ENCODE measurements at places on chromosomes 2 and 18.

GRCh38 chr2:98374958-98375570 lies 28.8 kb downstream of the CNGA3 start:
- no peak for DNase-seq

DNA sequence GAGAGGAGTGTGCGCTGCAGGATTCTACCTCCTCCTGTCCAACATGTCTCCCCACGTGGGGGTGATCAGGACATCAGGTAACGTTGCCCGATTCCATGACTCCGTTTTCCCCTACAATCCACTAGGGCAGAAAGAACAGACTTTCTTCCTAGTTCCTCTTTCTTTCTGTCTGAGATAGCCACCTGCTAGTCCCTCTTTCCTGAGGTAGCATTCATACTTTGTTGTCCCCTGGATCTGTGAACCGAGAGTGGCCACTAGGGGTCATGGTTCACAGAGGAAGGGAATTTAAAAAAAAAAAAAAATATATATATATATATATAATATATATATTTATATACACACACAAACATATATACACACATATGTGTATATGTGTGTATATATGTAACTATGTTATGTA lies 210.0 kb upstream of the ZNF521 start:
- DNase-seq, result no peak

DNA sequence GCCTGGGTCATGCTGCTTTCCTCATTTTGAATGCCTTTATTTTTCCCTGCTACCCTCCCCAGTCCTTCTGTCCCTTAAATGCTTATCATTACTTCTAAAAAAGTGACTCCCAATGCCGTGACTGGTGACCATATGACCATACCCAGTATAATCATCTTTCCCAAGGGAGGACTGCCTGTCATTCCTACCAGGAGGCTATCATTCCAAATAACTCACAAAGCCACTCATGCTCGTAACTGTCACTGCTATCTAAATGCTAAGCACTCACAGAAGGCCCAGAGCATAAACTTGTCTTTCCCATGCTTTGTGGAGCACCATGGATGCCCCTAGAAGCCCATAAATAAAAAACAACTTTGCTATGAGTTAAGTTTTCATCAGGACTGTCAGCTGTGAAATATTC lies 38.7 kb upstream of the CREB1 start:
- no peak for DNase-seq

DNA sequence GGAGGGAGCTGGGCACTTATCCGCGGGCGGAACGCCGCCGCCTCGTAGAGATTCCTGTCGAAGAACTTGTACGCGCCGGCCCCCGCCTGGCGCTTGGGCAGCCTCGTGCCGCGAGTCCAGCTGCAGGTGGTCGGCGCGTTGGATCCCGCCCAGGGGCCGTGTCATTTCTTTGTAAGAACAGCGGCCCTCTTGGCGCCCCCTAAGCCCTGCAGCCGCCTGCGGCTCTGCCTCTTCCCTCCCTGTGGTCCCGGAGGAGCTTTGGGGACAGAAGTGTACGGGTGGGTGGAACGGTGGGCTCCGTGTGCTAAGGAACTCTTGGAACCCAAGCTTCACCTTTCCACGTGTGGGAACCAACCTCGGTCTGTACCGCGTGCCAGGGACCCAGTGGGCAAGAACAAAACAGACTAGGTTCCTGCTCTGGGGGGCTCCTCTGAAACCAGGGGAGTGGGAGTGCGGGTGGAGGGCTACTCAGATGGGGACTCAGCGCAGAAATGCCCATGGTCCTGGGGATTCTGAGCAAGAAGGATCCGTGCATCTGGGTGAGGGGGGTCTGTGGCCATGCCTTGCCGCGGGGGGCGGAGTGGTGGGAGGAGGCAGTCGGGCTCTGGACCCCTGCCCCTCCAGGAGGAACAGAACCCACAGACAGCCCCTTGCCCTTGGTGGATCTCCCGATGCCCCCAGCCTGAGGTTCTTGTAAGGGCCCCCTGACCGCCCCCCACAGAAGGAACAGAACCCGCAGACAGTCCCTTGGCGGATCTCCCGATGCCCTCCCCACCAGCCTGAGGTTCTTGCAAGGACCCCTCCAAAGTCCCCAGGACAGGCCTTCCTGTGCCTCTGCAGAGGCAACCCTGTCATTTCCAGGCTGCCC lies 1.5 kb downstream of the GPC1 start:
- DNase-seq, result no peak

DNA sequence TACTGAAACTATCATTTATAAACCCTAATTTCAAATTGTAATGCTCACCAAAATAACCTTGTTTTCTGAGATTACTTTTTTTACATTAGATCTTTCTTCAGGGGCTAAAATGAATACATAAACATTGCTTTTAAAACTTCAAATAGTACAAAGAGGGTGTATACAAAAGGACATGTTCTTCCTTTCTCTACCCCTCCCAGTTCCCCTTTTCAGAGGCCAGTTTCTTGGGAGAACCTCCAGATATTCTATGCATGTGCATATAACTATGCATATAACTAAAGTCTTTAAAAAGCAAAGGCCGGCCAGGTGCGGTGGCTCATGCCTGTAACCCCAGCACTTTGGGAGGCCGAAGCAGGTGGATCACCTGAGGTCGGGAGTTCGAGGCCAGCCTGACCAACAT lies 10.6 kb upstream of the FAM117B start:
- no peak for DNase-seq

GRCh38 chr2:241777686-241778627 lies 1.3 kb downstream of the GAL3ST2 start:
- no peak for DNase-seq

- DNase-seq, result no peak
Measured at GRCh38 chr18:58158008-58158407, 114.0 kb downstream of the NEDD4L start.

DNA sequence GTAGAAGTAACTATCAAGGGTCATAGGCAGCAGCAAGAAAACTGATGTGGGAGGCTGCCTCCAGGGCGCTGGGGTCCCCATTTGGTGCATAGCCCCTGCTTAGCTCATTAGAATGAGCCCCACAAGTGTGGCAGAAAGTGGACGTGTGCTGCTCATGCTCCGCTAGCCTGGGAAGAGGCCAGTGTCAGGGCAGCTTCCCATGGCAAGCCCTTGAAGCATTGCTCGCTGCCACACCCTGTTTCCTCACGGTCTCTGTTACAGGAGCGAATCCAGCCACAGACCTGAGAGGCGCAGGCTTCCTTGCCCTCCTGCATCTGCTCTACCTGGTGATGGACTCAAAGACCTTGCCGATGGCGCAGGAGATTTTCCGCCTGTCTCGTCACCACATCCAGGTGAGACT lies 22.5 kb downstream of the ELMOD3 start:
- no peak for DNase-seq

GRCh38 chr2:237625216-237625705 lies 2.1 kb upstream of the LRRFIP1 start:
- DNase-seq, result no peak

DNA sequence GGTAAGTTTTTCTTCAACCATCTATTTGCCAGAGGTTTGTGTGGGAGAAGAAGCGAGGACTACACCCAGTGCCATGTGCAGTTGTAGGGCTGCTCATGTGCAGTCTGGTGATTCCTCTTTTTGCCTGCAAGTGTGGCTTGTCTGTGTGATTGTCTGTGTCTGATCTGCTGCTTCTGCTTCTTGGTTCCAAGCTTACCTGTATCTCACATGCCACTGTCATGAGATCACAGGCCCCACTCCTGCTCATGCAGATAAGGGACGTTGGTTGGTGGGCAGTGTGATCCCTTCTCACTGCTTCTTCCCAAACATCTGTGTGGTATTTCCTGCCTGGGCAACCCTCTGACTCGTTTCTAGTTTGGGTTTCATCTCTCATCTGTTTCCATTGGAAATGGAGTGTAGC lies 27.1 kb downstream of the RRM2 start:
- no peak for DNase-seq

GRCh38 chr2:28344756-28345373 lies 47.8 kb upstream of the FOSL2 start:
- DNase-seq, result no peak

GRCh38 chr18:48538531-48539405 lies at the start of gene CTIF:
Gene CTIF (plus strand): TSS chr18:48539031. CDS start chr18:48619566, 80,535 bp downstream.
- peak; percentile 49 for DNase-seq

DNA sequence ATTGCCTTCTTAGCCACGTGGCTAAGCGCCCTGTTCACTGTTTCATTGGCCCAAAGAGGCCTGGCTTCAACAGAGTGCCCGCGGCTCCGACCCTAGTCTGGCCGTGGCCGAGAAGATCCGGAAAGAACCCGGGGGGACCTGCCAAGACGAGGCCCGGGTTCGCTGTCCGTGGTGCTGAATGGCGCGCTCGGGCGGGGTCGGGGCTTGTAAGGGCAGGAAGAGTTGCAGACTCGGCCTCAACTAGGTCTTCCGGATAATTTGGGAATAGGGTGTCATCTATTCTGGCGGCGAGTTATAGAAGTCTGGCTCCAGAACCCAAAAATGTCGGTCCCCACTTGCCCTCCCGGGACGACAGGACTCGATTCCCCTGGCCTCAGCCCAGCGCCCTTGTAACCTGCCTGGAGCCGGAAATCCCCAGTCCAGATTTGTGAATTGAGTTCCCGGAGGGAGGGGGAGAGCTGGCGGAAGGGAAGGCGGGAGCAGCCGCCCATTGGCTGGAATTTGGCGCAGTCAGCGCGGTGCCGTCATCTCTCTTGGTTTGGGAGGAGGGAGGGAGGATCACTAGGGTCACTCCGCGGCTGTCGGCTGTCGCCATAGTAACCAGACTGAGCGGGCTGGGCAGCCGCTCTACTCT lies 3.5 kb downstream of the CDK5R2 start:
- DNase-seq, result peak; percentile 39

- DNase-seq, result no peak
Measured at GRCh38 chr2:191714925-191715324, 37.0 kb downstream of the NABP1 start.

- DNase-seq, result no peak
Measured at GRCh38 chr2:33588232-33588631, 10.9 kb downstream of the FAM98A start.

- DNase-seq, result no peak
Measured at GRCh38 chr2:217562871-217563480, 439.8 kb downstream of the TNS1 start.
